Stimulated activated CD4-positive, alpha-beta T cell treated with anti-CD3 and anti-CD28 coated beads, Interleukin-4, amount 100 ng/mL, for 24 hours (primary cell): ENCODE measurements at places on chromosomes 13 and 19.

- DNase-seq: no peak
These were observed 138.0 kb downstream of the ENOX1 start for GRCh38 chr13:43648733-43649132.

DNA sequence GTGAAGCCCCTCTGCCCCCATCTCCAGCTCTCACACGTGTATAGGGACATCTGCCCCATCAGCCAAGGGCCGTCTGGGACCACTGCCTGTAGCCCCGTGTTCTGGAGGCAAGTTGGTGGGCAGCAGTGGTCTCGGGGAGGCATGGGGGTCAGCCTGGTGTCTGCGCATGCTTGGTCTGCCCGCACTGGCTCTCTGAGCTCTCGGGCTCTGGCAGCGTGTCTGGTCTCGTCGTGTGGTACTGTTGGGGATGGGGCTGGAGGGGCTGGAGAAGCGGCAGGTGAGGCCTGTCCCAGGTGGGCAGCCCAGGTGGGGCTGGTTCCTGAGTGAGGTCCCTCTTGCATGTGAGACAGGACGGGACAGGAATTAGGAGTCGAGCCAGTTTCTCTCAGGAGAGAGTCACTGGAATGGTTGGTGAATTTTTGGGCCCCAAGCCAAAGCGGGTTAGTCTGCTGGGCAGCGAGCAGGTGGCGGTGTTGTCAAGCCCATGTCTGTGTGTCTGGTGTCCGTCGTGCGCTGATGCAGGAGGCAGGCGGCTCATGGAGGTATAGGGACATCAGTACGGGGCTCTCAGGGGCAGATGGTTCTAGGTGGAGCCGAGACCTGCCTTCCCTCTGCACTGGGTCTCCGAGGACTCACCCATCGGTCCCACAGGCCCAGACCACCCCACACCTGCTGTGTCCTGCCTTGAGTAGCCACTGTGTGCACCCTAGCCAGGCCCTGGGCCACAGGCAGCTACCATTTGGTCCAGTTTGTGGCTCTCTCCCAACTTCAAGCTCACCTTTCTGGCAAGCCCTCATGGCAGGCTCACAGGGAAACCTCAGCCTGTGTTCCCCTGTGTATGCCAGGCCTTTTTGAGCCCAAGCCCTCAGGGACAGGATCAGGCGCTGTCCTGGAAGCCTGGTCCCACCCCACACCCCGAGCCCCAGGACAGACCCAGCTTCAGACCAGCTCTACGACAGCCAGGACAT lies 18.2 kb downstream of the COMP start:
- DNase-seq: no peak

- no peak for DNase-seq
These were observed 89.7 kb upstream of the SIAH3 start for GRCh38 chr13:45941261-45941660.

- DNase-seq: no peak
These were observed 3.8 kb upstream of the KCNRG start for GRCh38 chr13:50011461-50011860.

DNA sequence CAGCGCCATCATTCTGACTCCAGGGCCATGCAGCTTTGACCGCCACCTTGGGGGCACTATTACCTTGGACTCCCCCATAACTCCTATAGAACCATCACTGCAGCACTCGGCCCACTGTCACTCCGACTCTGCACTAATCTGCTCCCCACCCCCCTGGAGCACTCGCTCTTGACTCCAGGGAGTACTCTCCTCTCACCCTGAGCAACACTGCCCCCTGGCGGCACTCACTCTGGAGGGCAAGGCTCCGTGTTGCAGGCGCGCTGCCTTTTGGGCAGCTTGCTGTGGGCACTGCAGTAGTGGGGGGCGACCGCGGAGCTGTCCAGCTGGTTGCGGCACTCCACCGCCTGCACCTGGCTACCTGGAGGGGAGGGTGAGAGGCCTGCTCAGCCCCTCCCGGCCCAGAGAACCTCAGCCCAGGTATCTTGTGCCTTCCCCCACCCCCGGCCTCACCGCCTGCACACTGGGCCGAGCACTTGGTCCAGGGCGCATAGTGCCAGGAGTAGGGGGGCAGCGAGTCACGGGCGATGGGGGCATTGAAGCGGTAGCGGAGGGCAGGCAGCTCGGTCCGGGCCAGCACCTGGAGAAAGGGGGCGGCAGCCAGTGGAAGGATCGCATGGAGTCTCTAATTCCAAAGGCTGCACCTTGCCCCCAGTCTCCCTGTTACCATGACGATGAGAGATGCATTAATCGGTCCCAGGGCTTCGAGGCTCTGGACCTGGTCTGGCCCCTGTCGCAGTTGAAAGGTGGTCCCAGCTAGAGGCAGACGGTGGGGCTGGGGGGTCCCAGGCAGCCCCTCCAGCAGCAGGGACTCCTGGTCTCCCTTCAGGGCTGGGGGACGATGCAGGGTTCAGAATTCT lies 8.9 kb upstream of the MYO1F start:
- peak; percentile 59 for DNase-seq

GRCh38 chr13:22648320-22648801 lies 532.4 kb upstream of the SGCG start:
- DNase-seq: no peak

DNA sequence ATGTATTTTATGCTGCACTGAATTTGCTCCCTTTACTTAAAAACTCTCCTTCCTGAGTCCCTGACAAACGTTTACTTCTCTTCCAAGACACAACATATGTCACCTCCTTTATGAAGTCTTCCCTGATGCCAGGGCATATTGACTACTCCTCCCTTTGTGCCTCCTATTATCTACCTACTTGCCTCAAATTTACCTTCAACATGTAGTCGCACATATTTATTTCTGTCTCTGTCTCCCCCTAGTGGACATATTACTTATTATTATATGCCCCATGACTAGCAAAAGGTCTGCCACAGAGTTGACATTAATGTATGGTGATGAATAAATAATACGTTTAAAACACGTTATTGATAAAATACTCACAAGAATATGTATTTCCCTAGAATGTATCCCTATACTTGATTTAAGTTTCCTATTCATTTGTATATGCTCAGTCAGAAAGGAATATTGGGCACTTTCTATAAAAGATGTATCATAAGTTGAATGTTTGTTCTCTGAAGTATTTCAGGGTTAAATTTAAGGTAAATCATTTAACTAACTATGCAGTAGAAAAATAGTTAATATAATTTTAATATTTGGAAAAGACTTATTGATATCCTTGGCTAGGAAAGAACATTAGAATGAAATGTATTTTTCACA lies 250.3 kb upstream of the ATXN8OS start:
- no peak for DNase-seq

GRCh38 chr19:29432677-29433076 lies 93.1 kb upstream of the VSTM2B start:
- no peak for DNase-seq

GRCh38 chr19:46409191-46409590 lies 4.2 kb downstream of the CCDC8 start:
- DNase-seq: no peak

DNA sequence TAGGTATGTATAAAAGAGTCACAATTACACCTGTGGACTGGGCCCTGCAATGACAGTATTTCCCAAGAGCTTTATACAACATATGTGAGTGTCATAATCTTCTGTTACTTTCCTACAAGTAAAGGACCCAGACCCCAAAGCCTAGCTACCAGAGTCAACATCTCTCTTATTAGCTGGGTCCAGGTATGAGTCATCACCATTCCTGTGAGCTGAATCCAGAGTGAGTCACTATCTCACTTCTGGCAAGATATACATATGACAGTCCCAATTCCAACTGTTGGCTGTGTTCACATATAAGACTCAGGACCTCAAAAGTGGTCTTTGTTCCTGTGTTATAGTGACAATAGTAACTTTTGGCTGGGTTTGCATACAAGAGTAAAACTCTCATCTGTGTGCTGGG lies 46.7 kb downstream of the ZNF729 start:
- DNase-seq: no peak

GRCh38 chr13:45702088-45702487 lies at the start of gene CBY2:
Gene CBY2 (plus strand): TSS chr13:45702320. CDS start chr13:45702391, 71 bp downstream.
- DNase-seq: no peak

- DNase-seq: no peak
These were observed 10.8 kb downstream of the C19orf44 start for GRCh38 chr19:16506961-16507360.

DNA sequence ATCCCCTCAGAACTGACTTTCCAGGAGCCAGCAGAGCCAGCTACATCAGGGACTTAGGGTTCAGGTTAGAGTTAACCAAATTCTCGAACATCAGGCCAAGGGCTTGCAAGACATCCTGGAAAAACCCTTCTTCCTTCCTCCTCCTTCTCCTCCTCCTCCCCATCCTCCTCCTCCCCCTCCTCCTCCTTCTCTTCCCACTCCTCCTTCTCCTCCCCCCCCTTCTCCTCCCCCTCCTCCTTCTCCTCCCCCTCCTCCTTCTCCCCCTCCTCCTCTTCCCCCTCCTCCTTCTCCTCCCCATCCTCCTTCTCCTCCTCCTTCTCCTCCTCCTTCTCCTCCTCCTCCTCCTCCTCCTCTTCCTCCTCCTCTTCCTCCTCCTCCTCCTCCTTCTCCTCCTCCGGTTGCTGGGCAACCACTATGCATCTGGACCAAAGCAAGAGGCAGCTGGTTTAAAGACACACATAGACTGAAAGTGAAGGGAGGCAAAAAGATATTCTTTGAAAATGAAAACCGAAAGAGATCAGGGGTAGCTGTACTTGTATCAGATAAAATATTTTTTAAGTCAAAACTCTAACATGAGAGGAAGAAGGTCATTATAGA lies 5.9 kb upstream of the CCL25 start:
- no peak for DNase-seq

DNA sequence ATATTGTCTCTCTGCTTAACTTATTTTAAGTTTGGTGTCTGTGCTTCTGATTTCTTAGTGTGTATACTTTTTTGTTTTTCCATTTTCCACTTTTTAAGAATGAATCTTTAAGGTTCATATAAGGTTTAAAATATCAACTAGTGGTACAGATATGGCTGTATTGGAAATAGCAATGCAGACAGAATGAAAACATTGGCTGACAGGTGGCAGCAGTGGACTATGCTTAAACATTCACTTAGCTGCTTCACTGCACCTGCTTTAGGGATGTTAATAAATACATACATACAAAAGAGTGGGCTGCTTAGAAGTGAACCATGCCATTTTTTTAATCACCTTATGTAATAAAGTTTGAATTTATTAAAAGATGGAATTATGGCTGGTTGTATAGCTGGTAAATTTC lies 27.3 kb downstream of the TM9SF2 start:
- DNase-seq: no peak

DNA sequence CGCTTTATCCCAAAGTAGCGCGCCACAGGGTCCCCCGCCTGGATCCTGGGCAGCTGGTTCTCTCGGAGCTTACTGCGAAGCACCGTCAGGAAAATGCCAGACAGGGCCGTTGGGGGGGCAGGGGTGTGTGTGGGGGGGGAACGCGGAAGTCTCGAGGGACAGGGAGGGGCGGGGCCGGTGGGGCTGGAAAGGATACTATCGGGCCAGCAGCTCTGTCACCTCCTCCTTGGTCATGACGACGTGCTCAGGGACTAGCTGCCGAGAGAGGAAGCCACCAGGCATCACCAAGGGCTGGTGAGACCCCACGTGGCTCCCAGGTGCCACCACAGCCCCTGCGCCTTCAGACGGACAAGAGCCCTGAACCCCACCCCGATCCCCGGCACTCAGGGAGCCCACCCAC lies 5.3 kb downstream of the POLR2E start:
- DNase-seq: no peak

- no peak for DNase-seq
These were observed 1007.2 kb downstream of the PCDH9 start for GRCh38 chr13:66222926-66223325.
